Stimulated activated CD4-positive, alpha-beta T cell treated with anti-CD3 and anti-CD28 coated beads, TNF-alpha, amount 100 ng/mL, for 48 hours (primary cell): ENCODE measurements at places on chromosomes 4 and X.

DNA sequence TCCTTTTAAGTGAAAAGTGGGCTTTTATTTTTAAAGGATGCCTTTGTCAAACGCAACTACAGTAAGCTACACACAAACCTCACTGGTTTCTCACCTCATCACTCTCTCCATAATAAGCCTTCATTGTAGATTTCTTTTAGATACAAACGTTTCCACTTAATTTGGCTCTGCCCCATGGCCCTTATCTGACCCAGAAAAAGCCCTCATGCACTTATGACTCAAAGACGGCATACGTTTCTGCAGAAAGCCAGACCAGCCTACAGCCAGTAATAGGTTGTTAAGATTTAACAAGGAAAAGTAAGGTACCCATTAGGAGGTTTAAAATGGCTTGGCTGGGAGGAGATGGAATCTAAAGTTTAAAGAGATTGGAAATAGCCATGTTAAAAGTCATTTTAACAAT is 914.6 kb upstream of the INTU start:
- no peak for DNase-seq

DNA sequence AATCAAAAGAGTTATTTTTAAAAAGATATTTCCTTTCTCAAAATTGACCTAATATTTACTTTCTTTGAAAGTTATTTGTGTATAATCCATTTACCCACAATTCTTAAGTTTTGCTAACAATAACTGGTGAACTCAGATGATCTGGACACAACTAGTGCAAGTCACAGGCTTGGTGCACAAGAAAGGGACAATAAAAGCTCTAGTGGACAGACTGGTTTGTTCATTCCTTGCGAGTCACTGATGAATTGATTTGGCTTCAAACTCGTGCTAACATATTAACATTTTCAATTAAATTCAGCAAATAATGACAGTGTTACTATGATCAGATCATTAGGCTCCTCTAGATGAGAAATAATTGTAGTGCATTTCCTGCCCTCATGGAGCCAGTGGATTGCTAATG is 169.2 kb downstream of the BMPR1B start:
- no peak for DNase-seq

DNA sequence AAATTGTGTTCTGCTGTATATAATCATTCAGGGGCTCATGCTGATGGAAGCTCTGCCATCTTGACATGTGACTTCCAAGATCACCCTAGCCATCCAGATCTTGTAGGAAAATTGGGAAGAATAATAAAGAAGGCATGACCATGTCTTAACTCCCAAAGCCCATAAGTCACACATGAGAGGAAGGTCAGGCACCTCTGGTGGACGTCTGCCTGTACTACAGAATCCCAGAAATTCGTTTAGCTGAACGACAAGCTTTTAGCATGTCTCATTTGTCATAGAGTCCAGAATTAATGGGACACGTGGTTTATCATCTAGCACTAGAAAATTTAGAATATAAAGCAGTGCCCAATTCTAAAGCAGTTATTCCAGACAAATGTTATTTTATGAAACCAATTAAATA is 212.7 kb downstream of the CENPC start:
- no peak for DNase-seq

- no peak for DNase-seq
Measured at GRCh38 chr4:177236886-177237285, 72.8 kb upstream of the NEIL3 start.

DNA sequence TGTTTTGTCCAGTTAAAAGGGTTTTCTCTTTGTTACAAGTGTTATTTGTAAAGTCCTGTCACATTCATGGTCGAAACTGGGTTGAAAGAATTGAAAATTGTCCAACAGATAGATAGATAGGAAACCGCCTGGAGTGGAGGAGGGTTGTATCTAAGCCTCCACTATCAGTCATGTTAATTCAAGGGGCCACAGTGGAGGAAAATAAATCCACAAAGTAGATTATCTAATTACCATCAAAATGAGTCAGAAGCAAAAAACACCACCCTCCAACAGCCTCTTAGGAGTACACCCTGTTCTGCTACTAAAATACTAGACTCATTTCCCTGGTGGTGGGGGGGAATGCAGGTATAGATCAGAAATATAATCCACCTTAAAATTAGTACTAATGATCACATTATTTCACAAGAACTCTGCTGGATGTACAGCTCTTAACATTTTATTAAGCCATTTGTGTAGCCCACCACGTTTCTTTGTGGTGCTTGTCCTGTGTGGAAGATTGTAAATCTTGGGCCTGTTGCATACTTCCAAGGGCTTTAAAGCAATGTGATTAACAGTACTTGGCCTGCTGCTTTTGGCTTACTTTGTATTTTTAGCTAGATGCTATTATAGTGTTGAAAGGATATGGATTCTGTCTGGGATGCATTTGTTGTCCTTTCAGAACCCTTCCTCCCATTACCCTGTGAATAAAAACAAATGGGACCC is 26.8 kb downstream of the RBBP7 start:
- DNase-seq: no peak

DNA sequence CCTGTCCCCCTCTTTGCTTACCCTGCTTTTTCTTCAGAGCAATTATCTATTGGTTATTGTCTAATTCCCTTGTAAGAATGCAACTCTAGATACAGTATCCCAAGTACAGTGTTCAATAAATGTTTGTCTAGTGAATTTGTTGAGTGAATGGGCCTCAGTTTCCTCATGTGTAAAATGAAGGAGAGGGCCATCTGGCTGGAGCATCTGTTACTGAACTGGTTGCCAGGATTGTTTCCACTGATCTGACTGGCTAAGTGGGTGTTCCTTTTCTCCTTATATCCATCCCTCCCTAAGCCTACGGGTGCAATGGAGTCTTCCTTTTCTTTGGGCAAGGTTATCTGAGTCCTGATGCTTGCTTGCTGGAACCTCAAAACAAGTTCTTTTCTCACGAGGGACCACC is 185.2 kb upstream of the RPS6KA3 start:
- no peak for DNase-seq

- no peak for DNase-seq
Measured at GRCh38 chrX:75365243-75365975, 91.5 kb downstream of the UPRT start.

DNA sequence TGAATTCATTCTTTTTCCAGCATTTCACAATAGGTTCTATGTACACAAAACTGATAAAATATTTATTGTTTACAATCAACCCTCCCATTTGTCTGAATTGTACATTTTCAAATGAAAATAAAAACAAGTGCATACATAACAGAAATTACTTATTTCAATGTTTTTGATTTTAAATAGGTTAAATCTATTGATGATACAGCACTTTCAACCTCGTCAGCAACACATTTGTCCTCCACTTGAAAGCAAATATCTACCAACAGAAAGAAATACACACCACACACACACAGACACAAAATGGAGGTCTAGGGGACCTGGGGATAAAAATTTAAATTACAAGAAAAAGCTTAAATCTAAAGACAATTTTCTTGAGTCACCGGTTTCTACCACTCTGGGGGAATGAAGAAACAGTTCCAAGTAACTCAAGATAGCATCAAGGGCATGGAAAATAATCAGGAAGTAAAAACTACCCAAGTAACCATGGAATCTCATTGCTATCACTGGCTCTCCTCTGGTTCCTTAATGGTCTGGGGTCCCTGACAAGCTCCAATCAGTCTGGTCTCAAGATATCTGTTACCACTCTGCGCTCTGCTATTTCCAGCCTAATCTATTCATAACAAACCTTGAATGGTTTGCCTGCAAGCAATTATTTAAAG is 27.6 kb downstream of the ANKRD17 start:
- DNase-seq: no peak

DNA sequence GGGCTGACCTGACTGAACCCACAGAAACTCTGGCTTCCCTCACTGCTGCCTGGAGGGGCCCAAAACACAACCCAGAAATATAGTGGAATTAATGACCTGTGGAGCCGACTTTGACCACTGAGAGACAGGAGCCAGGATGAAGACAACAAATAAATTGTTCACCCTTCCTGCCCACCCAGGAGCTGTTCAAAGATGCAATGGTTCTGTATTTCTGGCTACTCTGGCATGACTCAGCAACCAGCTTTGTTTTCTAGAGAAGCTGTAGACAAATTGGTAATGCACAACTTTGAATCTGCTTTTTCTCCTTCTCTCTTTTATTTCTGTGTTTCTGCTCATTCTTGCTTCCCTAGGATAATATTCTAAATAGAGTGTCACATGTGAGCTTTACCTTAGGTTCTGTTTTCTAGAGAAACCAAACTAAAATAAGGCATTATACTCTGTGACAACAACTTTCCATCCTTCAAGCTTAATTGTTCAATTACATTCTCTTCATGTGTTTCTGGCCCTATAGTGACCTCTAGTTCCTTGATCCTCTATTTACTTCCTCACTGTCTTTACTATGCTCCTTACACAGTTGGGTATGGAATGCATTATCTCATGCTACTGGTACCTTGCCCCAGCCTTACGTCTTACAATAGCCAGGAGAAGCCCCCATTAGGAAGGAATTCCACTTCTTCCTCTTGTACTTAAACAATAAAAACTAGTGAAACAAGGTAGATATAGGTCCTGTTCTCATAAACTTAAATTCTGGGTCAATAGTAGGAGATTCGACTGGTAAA is 6.5 kb upstream of the PRKG2 start:
- no peak for DNase-seq

- DNase-seq: no peak
Measured at GRCh38 chrX:45077748-45078424, 122.8 kb downstream of the DIPK2B start.

GRCh38 chr4:8651661-8652180 is 59.2 kb downstream of the CPZ start:
- DNase-seq: no peak

- DNase-seq: no peak
Measured at GRCh38 chr4:71229477-71230270, 109.1 kb upstream of the SLC4A4 start.

GRCh38 chrX:140766024-140766611 is 56.6 kb downstream of the LINC00632 start:
- no peak for DNase-seq

DNA sequence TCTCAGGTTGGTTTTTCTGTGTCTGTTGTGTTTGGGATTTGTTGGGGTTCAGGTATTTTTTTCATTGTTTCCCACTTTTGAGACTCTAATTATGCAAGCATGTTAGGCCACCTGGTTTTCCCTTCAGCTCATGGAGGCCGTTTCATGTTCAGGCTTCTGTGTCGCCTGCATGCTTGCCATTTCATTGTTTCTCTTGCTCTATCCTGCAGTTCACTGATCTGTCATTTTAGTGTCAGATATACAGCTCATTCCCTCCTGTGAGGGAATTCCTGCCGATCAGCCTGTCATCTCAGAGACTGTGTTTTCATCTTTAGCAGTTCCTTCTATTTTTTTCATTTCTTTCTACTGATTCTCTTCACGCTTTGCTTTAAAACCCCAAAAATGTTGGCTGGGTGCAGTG is 49.4 kb upstream of the HGFAC start:
- DNase-seq: no peak

DNA sequence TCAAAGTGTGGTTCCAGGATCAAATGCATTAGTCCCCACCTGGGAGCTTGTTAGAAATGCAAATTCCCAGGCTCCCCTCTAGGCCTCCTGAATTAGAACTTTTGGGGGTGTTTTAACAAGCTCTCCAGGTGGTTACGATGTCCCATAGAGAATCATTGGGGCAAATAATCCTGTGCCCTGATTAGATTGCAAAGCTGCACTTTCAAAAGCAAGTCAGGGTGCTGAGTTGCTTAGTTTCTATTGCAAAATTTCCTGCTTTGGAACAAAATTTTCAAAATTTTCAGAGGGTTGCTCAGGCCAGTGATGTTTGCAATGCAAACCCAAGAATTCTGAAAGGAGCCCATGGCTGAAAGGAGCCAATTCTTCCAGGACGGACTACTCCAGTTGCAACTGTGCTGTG is 71.0 kb downstream of the MGST2 start:
- DNase-seq: no peak

- no peak for DNase-seq
Measured at GRCh38 chr4:69458184-69458826, 37.4 kb downstream of the UGT2B4 start.

DNA sequence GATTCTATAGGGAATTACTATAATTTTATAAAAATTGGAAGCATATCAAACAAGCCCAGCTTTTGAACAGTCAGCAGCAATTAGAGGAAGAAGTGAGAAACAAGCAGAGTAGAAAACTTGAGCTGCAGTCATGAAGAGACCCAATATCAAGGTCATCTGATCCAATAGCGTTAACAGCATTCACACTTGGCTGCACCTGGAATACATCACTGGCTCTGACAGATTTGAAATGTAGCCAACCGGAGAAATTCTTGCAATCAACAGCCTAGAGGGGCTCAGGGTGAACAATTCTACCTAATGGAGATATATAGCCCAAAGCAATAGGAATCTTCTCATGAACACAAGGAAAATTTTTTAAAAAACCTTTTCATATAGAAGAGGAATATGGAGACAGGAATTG is 13.6 kb downstream of the DDX53 start:
- DNase-seq: no peak

DNA sequence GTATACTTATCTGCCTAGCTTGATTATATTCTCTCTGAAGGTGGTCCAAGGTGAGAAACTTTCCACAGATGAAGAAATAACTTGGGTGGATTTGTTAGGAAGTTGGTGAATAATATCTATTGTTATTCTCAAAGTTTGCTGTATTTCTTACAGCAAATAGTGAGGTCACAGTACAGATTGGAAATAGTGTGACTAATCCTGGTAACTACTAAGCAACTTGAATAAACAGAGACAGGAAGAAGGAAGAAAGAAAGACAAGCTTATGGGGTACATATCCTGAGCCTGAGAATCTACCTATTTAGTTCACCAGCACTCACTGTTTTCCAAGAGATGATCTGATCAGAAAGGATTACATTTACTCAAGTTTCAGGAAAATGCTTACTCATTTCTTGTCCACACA is 1416.1 kb downstream of the RPA4 start:
- DNase-seq: no peak

GRCh38 chrX:32744921-32745320 is 466.4 kb downstream of the DMD start:
- no peak for DNase-seq
